Fibroblast of skin of back (primary cell): ENCODE measurements at places on chromosomes 1 and 21.

GRCh38 chr1:165327538-165327937, 29.0 kb downstream of the LMX1A start:
- no peak for DNase-seq

GRCh38 chr1:47898133-47898845, 98.9 kb downstream of the TRABD2B start:
- no peak for DNase-seq

- no peak for DNase-seq
Observed at GRCh38 chr1:17515902-17516301, 23.6 kb upstream of the ARHGEF10L start.

- DNase-seq = peak; percentile 72
Observed at GRCh38 chr21:42079939-42080787, 9.0 kb downstream of the UMODL1 start.

GRCh38 chr1:61746813-61747212, 4.5 kb downstream of the PATJ start:
- DNase-seq = peak; percentile 43

GRCh38 chr1:2351723-2352122, 39.6 kb downstream of the MORN1 start:
- DNase-seq = no peak

- no peak for DNase-seq
Observed at GRCh38 chr1:112165375-112165774, 175.9 kb upstream of the KCND3 start.

DNA sequence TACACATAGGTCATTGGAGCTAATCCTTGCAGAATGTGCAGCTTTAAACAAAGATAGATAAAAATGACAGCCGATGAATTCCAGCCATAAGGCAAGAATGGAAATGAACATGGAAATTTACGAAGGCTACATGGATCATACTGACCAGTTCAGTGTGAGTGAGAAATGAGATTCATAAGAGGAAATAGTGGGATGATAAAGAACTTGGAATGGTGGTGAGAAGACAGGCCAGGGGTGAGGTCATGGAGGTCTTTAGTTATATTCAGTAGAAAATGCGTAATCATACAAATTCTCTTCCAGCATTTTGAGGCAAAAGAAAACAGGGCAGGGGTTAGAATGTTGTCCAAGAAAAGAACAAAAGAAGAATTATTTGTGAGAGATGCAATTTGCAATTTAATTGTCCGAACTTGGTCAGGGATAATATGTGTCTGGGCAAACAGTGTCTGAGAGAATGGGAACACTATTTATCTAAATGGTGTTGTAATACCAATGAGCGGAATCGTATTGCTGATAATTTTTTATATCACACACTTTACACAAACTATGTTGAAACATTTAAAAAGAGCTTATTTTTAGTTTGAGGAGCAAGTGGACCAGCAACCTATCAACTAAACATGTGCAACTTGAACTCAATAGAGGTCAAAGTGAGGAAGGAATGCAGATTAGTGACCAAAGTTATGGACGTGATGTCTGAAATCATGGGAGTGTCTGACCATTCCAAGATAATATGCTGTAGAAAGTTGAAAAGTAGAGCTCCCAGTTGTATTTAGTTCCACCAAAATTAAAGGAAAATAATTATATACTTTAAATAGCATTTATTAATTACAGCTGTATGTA, 739.0 kb upstream of the NCAM2 start:
- DNase-seq = no peak

DNA sequence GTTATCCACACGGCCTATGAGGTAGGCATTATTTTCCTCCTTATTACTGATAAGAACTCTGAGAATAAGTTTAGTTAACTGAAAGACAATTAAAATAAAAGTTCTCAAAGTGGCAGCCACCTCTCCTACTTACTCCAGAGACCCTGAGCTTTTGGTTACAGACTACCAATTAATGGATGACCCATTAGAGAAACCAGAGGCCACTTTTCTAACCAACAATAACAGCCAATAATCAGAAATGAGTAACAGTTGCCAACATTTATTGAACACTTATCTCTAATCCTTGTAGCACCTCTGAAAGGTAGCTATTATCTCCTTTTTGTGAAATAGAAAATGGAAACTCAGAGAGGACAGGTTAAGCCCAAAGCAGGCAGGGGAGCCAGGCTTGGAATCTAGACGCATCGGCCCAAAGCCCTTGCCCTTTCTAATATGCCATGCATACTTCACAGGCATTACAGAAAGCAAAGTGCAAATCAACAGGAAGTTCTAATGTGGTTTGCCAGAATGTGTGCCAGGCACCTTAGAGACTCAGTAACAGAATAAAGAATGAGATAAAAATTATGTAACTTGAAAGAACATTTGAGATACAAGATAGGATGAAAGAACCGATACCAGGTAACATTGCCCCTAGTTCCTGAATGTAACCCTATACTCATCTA, 50.0 kb downstream of the BEND5 start:
- no peak for DNase-seq

DNA sequence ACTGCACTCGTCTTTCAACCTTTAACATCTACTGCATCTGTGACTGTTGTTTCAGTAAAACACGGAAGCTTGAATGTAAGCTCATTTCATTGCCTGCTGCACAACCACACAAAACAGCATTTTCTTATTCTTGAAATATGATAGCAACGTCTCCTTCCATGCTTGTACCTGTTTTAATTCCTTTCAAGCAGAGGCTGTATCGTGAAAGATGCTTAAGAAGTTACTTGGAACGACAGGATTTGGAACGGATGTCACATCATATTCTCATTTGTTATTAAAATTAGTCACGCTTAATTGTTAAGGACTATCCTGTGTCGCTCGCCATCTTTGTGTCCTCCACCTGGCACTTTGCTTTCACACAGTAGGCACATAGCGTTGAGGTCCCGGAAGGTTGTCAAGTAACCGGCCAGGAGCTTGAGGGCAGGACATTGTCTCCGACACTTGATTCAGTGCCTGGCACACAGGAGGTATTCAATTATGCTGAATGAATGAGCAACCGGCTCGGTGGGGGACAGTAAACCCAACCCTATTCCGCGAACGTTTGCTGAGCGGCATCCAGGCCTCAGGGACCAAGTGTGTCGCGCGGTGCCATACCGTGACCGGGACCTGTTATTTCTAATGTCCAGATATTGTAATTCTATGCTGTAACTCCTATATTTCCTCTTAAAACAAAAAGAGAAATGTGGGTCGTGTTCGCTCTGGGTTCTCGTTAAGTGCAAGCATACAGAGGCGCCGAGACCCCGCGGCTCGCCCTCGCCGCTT, 499 bp upstream of the SH3GLB1 start:
- peak; percentile 46 for DNase-seq

DNA sequence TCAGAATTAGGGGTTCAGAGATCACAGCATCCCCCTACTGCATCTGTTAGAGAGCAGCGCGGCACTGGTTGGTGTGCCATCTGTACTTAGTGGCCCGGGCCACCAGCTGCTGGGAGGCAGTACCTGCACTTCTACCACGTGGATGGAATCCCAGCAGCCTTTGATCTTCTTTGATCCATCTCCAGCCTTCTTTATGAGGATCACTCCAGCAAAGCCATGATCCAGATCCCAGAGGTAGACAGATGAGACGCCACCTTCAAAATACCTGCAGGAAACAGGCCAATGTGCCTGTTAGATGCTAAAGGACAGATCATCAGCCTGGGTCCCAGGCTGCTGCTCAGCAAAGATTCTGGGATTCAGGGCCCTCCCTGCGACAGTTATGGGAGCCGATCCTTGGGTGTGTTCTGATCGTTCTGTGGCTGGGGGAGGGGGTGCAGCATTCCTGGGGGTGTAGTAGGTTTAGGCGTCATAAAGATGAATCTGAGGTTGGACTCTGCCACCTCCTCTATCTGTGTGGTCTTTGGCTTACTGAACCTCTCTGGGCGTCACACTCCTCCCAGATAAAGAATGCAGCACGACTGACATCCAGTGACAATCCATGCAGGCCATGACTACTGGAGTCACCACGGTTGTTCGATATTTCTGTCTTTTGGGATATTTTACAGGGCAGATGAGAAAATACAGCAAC, 45.3 kb downstream of the SLC66A1 start:
- no peak for DNase-seq

GRCh38 chr1:154157520-154158306, 2.8 kb upstream of the NUP210L start:
- DNase-seq = no peak

GRCh38 chr1:41609166-41609883, 124.8 kb upstream of the EDN2 start:
- no peak for DNase-seq

GRCh38 chr1:51576085-51576444, 40.8 kb upstream of the OSBPL9 start:
- no peak for DNase-seq

DNA sequence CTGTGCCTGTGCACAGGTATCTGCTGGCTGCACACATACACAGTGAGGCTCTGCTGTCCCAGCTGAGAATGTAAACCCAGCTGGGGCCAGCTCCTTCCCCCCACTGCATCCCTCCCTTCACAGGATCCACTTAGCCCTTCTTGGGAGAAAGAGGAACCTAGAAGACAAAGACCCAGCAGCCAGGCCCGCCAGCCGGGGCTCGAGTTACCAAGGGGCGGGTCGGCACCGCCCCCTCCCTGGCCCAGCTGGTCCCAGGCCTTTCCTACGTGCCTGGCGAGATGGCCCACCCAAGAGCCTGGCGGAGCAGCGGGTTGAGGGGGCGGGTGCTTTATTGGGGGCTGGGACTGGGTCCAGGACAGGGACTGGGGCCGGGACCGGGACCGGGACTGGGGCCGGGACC, 2.1 kb downstream of the SH3BGRL3 start:
- DNase-seq = peak; percentile 52

DNA sequence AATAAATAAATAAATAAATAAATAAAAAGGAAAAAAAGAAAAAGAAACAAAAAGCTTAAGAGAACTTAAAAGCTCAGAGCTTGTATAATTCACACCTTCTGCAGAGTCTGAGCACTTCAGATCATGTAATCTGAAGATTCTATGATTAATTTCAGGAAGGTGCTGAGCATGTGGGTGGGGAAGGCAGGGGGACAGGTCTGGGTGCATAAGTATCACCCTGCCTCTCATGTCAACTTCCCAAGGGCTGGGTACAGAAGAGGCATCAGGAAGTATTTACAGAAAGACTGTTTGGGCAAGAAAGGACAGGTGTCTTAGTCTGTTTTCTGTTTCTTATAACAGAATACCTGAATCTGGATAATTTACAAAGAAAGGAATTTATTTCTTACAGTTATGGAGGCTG, 20.4 kb upstream of the PADI2 start:
- DNase-seq = no peak

DNA sequence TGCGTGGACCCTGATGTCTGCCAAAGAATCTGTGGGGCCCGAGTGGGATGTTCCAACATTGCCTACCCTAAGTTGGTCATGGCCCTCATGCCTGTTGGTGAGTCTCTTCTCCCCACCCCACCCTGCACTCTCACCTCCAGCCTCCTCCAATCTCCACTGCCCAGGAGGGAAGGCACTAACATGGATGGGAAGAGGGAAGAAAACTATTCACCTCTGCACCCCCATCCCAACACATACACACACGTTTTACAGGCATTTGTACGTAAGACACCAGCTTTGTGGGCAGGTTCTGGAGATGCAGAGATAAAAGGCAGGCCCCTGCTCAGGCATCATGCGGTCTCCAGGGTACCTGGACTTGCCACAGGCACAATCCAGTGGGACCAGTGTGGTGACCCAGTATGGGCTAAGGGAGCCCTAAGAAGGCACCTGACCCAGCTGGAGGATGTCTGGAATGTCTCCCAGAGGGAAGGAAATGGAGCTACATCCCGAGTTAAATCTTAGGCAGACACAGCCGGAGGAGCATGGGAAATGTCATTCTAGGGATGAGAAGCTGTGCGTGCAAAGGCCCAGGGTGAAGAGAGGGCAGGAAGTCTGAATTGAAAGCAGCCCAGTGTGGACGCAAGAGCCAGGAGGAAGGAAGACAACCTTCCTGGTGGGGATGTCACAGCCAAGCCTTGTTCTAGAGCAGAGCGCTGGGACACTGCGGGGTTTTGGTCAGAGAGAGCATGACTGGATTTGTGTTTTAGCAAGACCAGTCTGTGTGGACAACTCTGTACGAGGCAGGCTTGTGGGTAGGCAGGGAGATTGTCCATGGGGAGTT, 11.4 kb downstream of the SLC5A9 start:
- no peak for DNase-seq

DNA sequence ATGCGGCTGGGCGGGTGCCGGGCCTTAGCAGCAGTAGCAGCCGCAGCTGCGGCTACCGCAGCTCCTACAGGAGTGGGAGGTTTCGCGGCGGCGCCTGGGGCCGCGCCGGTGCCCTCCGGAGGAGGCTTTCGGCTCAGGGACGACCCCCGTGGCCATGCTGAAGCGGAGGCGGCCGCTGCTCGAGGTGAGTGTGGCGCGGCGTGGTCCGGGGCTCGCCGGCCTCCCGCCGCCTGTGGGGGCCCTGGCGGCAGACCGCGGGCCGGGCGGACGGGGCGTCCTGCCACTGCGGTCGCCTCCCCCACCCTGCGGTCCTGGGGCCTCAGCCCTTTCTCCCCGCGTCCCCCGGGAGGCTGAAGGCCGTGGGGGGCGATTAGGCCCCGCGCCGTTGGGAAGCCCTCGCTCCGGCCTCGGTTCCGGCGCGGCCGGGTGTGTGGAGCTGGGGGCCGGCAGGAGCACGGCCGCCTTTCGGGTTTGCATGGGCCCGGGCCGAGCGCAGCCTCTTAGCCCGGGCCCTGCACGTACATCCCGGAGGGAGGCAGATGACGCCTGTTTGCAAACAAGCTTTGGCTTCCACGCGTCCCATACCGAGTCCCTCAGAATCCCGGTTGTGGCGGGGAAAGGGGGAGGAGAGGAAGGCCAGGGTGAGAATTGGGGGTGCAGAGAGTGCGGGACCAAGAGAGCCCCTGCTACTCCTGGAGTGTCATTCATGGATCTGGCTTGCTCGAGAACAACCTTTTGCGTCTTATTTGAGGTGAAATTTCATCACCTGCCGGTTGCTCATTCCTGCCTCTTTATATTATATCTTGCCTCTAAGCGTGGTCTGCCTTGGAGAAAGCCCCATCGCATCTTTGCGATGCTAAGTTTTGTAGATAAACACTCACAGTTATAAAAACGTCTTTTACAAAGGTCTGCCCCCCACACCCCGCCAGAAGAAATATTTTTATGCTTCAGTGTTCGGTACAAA, 613 bp downstream of the ZFYVE9 start:
- peak; percentile 64 for DNase-seq

DNA sequence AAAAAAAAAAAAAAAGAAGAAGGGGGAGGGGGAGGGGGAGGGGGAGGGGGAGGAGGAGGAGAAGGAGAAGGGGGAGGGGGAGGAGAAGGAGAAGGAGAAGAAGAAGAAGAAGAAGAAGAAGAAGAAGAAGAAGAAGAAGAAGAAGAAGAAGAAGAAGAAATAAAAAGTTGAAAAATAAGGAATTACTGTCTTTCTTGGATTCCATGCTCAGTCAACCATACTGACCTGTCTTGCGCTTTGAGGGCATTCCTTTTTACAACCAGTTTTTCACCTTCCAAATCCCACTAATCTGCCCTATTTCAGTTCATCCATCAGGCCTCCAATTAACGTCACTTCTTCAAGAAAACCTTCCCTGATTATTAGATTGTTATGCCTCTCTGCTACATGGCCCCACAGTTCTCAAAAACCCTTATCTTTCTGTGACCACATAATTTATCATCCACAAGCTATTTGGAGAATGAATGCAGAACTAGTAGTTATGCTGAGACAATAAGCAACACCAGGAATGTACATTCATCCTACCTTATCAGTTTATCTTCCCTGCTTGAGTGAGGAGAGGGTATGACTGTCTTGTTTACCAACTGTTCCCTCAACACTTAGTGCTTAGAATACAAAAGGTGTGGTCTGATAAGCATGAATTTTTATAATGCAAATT, 57.5 kb upstream of the GUCA2A start:
- DNase-seq = peak; percentile 72

- peak; percentile 28 for DNase-seq
Observed at GRCh38 chr1:200099040-200099439, 71.5 kb downstream of the NR5A2 start.

GRCh38 chr1:11059155-11059967, 457 bp downstream of the SRM start:
- no peak for DNase-seq
